AG09309 (cell line): ENCODE measurements at places on chromosomes 7 and 10.

DNA sequence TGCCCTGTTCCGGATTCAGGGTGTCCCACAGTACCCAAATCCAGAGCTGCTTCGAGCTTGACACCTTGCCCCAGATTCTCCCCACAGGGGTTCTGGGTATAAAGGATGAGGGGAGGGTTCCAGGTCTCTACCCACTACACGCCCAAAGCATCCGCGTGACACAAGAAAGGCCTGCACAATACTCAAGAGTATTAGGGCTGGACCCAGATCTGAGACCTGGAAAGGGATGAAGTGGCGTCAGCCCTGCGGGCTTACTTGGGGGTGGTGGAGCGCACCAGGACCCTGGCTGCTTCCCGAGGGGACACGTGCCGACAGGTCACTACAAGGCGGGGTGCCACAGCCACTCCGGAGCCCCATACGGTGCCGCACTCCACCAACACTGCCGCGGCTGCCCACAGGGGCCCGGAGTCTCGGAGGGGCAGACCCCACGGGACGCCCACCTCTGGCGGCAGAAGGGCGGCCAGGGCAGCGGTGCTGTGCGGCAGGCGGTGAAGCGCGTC lies 1.3 kb downstream of the TYSND1 start:
- no peak for DNase-seq

DNA sequence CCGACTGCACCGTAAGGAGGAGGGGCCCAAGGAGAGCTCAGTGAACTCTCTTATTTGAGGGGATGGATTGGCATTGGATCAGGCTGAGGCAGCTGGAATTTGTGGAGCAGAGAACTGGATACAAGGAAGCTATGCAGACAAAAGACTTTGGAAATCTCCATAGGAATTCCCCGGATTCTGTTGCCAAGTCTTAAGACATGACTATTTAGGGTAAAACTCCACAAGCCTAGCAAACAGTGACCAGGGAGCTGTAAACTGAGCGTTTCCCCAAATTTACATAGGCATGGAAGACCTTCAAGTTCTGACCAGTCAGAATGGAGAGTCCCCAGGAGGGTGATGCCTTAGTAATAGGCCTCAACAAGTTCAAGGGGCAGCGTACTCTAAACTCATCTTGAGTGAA lies 82.5 kb upstream of the PCBD1 start:
- no peak for DNase-seq

DNA sequence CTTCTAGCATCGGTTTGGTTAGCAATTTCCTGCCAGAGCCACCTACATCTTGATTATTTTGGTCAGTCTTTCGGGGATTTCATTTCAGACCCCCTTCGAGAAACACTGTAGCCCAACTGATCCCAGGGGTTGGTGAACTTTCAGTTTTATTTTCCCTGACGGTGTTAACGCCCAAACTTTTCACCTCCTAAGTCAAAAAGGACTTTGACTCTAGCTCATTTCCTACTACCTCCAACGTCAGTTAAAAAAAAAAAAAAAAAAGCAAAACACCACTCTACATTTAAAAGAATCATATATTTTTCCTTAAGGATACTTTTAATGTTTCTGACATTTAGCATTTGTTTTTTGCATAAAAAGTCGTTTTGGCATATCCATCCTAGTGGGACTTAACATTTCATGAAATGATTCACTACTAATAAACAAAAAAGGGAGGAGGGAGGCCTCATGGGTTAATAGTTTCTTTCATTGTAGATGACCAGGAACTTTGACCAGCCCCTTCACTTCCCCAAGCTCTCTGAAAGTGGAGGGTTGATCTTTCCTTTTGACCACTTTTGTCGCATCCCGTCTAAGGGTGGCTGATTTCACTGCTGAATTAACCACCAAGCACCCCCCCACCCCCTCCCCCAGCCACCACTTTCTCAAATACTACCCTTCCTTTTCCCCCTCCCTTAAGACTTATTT lies 764 bp upstream of the TCF7L2 start:
- DNase-seq = no peak

- no peak for DNase-seq
Observed at GRCh38 chr7:30380294-30380693, 95.9 kb downstream of the ZNRF2 start.

DNA sequence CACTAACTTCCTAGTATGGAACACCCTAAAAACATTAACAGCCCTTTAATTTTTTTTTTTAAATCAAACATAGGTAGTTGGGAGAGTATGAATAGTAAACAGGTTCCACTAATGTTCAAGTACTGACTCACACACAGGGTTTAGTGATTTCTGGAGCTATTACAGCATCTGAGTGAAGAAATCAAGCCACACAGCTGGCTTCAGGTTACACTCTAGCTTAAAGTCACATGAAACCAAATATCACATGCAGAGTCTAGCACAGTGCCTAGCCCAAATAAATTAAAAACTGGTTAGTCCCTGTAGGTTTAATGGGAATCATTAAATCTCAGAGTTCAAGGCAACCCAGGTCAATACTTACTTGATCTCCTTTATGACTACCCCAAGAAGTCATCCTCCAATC lies 11.6 kb downstream of the PANK1 start:
- peak; percentile 66 for DNase-seq

GRCh38 chr10:42654419-42654818 lies 16.0 kb upstream of the ZNF33B start:
- DNase-seq = no peak

DNA sequence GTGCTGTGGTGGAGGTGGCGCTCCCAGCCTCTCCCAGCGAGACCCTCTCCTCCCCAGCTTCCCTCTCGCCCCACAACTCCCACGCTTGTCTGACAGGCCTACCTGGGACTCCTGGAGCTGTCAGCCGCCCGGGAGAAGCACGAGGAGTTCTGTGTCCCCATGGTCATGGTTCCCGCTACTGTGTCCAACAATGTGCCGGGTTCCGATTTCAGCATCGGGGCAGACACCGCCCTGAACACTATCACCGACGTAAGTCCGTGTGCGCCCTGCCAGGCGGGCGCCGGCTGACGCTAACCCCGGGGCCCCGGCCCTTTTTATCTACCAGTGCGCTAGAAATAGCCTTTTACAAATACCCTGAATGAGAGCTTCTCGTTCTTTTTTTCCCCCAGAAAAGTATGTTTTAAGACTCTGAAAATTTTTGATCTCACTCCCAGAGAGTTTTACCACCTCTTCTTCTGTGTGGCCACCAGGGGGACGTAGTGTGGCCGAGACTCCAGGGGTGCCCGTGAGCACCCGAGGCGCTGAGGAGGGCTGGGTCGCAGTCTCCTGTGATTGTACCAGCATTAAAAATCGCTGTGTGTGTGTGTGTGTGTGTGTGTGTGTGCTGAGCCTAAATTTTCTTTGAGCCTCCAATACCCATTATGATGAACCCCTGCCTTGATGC lies 52.6 kb downstream of the PFKP start:
- no peak for DNase-seq

GRCh38 chr10:117616179-117616578 lies 73.6 kb downstream of the EMX2 start:
- no peak for DNase-seq

GRCh38 chr7:46291601-46292150 lies 370.6 kb upstream of the IGFBP3 start:
- DNase-seq = peak; percentile 40
